ENCODE measurements at places on chromosomes 16 and 17.

GRCh38 chr16:83164816-83165215, 538.0 kb downstream of the CDH13 start:
- DNase-seq, result no peak

- no peak for DNase-seq
Observed at GRCh38 chr16:19130852-19131824, 17.4 kb downstream of the ITPRIPL2 start.

GRCh38 chr17:16345565-16345964, 7.7 kb downstream of the CENPV start:
- DNase-seq, result no peak

DNA sequence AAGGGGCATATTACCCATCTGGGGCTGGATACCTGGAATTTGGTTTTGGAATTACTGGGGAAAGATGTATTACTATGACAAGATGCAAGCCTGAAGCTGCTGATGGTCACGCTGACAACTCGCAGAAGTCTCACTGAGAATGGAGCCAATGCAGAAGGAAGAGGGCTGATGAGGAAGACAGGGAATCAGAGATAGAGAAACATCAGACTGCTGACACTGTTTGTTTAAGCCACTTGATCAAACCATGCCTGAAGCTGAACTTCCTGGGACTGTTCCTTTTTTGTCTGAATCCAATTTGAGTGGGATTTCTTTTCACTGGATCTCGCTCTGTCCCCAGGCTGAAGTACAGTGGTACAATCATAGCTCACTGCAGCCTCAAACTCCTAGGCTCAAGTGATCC, 133.9 kb downstream of the GAS7 start:
- DNase-seq, result no peak

- DNase-seq, result no peak
Observed at GRCh38 chr17:17377071-17377967, 74.1 kb downstream of the NT5M start.

GRCh38 chr16:19006446-19007315, 22.9 kb downstream of the TMC7 start:
- no peak for DNase-seq

GRCh38 chr16:8963010-8963820, 491 bp downstream of the USP7 start:
- DNase-seq, result no peak

All from CD4-positive, alpha-beta T cell treated with Interferon alpha-2 for 1 hour (primary cell).